Stimulated activated CD4-positive, alpha-beta T cell treated with anti-CD3 and anti-CD28 coated beads, Interleukin-1b, Interleukin-23, amount 100 ng/mL, for 1 hour (primary cell): ENCODE measurements at places on chromosomes 2 and 18.

- DNase-seq = no peak
Measured at GRCh38 chr18:57780706-57781347, 22.3 kb downstream of the ATP8B1 start.

- DNase-seq = no peak
Measured at GRCh38 chr18:34222307-34223163, 2.2 kb downstream of the NOL4 start.

DNA sequence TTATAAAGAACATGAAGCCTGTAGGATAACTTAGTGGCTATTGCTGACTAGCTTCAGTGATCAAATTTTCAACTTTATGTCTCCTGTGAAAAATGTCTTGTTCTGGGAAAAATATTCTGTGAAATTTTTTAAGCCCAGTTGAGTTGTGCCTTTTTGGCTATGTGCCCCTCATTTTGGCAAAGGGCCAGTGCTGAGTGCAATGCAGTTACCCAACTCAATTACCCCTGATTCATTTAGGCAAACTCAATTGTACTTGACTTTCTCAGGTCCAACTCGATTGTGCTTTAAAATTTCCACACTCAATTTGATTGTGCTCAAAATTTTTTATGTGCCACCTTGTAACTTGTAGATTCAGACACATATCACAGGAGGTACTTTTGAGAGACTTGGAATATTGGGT is 548.8 kb upstream of the NRP2 start:
- DNase-seq = no peak

- no peak for DNase-seq
Measured at GRCh38 chr2:221810650-221811049, 238.5 kb upstream of the EPHA4 start.

GRCh38 chr2:129740504-129740903 is 239.0 kb upstream of the RAB6C start:
- no peak for DNase-seq

GRCh38 chr2:120375251-120376020 is 29.5 kb downstream of the INHBB start:
- no peak for DNase-seq

DNA sequence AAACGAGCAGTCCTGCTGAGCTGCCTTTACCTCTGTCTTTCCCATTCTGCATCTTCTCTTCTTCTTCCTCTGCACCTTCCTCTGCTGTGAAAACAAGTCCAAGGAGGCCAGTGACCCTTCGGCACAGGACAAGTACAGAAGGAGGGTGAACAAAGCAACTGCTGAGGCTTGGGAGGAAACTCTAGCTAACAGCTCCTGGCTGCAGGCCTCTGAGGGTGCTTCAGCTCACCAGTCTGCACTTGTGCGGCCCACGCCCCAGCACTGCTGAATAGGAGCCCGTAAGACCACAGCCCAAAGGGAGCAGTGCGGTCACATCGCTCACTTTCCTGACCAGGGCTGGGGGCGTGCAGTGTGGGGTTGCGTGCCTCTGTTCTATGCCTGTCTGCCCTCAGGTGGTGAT is 42.1 kb upstream of the DNMT3A start:
- DNase-seq = no peak

DNA sequence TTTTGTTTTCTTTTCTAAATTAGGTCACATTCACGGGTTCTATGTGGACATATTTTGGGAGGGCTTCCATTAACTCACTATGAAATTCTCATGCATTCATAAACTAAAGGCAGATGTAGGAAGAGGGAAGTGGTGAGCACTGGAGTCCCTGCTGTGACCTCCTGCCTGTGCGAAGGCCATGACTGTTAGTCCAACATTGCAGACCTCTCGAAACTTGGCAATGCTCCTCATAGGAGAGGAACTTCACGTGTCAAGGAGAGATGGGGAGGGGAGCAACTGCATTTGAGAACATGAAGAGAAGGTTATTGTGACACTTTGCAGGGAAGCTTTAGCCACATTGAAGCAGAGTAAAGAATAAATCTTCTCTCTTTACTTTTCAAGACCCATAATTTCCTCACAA is 126.4 kb upstream of the HNMT start:
- DNase-seq = no peak

- no peak for DNase-seq
Measured at GRCh38 chr2:216549926-216550690, 51.5 kb downstream of the RPL37A start.

DNA sequence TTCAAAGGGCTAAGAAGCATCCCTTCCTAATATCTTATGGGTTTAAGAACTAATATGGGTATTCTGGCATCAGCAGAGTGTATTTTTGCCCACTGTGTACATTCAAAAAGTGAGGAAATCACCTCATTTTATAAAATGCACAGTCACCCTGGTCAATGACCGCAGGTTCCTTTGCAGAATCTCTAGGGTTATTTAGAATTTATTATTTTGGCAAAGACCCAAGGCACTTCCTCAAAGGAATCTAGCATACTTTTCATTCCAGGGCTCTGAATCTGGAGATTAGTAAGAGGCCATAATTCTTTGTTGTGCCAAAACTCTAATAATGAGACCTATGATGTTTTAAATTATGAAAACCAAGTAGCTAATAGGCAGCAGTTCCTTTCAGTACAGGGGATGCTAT is 27.2 kb upstream of the CDH2 start:
- DNase-seq = no peak

DNA sequence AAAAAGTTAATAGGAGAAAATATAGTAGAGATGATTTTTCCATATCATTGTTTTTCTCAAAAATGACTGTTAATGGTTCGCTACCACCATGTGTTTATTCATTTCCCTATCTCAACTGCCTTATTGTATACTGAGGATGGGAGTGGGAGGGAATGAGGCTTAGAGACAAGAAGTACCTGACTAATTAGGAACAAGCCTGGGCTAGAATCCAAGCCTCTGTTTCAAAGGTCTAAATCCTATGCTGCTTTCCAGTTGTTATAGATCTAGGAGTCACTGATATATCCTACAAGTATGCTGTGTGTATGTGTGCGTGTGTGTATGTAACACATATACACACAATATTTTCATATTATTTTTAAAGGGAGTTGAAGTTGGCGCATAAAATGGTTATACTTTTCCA is 465.9 kb downstream of the EPHA4 start:
- DNase-seq = no peak

DNA sequence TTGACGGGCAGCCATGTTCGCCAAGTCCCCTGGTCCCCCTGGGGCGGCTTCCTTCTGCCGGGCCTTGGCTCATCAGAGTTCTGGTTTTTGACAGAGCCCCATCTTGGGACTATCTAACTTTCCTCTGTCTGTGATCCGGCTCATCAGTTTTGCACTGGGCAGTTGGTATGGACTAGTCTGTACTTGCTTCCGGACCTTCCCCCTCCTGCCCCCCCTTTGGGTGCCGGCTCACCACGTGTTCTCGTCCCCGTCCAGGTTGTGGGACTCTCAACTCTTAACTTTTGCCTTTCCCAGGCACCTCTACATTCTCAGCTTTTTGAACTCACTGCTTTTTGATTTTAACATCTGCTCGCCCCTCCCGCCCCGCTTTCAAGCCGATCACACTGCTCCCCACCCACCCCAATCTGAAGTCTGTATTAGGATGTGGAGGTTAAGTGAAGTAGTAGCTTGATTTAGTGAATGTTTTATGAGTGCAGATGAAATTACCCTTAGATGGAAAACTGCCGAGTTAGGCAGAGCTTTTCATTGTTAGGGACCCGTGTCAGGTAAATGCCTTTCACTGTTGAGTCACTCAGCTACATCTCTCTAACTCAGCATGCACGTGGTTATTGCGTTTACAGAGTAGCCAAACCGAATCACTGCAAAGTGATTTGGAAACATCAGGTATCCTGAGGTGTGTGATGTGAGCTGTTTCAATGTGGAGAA is 874 bp downstream of the WDR43 start:
- DNase-seq = peak; percentile 32

GRCh38 chr2:54048117-54048785 is 67.2 kb upstream of the ACYP2 start:
- no peak for DNase-seq

GRCh38 chr2:241926541-241927311 is 57.2 kb downstream of the RTP5 start:
- no peak for DNase-seq
